ENCODE measurements at places on chromosomes 11 and 22.

DNA sequence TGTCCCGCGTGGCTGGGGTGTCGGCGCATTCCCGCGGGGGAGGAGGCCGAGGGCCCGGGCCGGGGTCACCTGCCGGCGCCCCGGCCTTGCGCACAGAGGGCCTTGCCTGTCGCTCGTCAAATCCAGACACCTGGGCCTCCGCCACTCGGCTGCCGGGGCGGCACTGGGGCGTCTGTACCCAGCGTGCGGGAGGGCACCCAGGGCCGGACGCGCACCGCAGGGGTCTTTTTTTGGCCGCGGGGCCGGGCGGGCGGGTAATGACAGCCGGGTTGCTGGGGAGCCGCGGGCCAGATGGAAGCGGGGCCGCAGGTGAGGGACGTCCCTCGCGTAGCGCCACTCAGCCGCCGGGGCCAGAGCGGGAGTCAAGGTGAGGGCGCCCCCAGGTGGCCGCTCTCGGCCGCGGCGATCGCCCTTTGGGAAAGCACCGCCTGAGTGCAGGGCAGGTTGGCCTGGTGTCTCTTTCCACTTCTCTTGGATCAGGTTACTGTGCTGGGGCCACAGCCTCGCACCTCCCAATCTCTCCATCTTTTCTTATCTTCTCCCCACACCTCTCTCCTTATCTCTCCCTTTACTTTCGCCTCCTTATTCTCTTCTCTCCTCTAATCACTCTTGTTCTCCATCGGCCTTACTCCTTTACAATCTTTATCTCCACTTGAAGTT, 3.5 kb downstream of the PHLDB1 start:
- peak; percentile 76 for DNase-seq

- no peak for DNase-seq
These were observed 24.5 kb upstream of the ALX4 start for GRCh38 chr11:44334356-44335004.

DNA sequence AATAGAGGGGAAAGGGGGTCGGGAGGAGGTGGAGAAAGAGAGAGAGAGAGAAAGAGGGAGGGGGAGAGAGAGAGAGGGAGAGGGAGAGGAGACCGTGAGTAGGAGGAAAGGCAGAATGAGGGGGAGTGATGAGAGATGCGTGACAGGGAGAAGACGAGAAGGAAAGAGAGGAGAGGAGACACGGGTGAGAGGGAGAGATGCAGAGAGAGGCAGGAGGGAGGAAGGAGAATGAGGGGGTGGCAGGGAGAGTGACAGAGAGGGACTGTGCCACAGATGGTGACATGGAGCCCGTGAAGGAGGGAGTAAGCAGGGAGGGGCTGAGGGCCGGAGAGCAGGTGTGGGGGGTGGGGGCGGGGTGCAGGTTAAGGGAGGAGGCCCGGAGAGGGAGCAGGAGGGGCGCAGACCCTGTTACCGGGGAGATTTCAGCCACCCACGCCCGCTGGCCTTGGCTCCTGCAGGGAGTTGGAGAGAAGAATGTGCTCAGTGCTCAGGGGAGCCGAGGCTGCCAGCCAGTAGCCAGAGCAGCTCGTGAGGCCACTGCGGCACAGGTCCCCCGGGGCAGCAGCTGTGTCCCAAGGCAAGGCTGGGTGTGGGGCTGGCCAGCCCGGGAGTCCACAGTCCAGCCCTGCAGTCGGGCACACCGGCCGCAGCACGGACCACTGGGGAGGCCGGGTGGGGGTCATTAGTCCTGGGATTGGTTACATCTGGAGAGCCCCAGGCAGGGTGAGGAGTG, at the start of gene SSTR3:
Gene SSTR3 (minus strand): TSS at position 304 of the 733 bp plus-strand sequence. CDS start 4,674 bp downstream, outside the sequence.
- DNase-seq = no peak

DNA sequence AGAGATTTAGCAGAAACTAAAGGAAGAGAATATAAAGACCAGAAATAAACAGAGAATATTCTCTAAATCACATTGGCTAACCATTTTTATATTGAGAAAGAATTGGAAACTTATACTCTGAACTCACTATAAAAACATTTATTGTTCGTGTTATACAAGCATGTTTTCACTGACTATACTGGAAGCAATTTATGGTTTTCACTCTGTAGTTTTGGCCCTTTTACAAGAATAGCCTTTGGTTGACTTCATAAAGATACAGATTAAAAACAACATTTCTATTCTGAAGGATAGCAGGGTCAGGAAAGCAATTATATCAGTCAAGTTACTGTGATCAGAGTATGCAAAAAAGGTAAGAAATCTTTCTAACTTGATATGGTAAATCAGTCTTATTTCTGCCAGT, 965.7 kb upstream of the FAT3 start:
- no peak for DNase-seq

DNA sequence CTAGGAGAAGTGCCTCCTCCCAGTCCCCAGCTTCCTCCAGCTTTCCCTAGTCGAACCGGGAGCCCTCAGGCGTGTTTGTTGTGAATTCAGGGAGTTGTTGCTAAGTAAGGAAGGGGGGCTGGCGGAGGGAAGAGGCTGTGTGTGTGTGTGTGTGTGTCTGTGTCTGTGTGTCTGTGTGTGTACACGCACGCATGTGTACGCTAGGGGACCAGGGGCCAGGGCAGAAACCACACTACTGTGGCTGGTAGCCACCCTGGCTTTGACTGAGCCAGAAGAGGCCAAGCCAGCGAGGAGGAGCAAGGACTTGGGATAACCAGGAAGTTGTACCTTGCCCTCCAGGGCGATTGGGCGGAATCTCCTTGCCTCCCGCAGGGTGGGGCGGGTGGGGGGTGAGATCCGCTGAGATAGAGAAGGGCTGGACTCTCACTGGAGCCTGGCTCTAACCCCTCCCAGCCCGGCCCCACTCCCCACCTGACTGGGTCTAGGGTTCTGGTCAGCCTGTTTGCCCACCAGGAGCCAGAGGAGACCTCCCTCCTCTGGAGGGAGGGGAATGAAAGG, 7.5 kb downstream of the BCL9L start:
- DNase-seq = peak; percentile 83

DNA sequence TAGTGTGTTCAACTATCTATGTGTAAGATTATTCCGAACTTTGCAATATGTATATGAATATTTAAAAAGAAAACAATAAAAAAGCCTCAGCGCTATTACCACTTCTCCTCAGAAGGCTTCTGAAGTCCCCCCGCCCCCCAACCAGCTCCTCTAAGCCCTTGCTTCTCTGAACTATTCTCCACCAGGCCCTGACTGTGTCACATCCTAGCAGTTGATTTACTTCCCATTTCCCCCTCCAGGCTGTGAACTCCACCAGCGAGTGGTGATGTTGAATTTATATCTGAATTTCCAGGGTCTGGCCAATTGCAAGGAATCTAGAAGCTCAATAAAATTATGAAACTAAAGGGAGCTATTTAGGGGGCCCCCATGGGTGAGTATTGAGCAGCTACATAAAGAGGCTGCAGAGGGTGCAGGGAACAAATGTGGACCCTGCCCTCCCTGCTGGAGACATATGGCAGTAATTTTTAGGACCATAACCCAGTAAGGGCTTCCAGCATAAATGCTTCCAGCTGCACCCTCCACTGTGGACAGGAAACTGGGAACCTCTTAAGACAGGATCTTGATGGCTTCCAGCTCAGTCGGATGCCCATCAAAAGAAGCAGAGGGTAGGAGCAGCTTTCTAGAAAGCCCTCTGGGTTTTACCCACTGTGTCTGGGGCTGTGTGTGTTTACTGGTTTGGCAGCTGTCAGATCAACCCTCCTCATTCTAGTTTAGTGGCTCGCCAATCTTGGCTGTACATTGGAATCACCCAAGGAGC, 81.4 kb downstream of the TIMP3 start:
- DNase-seq = no peak

DNA sequence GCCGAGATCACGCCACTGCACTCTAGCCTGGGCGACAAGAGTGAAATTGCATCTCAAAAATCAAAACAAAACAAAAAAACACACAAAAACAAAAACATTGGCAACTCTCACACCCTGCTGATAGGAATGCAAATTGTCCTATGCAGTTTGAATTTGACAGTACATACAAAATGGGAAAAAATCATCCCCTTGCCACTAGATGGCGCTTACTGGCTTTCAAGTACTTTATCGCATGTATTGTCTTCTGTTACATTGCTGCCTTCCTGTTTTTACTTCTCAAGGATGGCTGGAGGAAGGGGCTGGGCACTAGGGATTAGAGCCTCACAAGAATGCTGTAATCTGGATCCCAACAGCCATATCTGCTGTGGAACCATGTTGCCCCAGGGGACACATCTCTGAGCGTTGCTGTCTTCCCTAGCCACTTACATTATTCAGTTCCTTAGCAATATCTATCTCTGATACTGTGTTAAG, 59.4 kb upstream of the A4GALT start:
- DNase-seq = peak; percentile 79

GRCh38 chr22:49962012-49962750, 1.6 kb downstream of the PIM3 start:
- peak; percentile 93 for DNase-seq

DNA sequence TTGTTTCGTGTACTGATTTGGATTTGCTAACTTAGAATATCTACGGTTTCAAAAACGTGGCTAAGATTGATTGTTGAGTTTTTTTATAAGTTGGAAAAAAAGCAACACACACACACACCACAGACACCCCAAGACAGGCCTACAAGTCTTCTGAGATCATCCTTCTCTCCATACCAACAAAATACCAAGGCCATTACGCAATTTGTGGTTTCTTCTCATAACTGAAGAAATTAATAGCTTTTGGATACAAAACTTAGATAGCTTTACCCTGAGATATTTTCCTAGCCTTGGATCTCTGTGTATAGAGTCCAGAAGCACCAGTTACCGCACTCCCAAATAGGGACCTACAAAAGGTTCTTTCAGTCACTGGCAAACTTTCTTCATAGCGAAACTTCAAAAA, 113.6 kb downstream of the SIK3 start:
- no peak for DNase-seq

GRCh38 chr22:43031617-43032016, 16.7 kb upstream of the PACSIN2 start:
- no peak for DNase-seq

DNA sequence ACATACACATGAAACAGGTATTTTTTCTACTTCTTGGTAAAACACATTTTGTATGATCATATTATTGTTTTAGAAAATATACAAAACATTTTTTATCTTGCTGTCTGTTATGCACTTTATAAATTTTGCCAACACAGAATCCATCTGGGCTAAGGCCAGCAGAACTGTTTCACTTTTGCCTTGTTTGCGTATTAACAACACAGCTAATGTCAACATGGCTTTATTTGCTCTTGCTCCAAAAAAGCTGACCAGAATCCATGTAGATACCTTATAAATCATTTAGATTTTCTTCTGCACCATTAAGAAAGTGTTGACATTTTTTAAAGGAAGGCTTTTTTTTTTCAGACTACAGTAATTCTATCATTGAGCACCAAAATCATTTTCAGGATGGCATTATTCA, 58.1 kb upstream of the PGR start:
- DNase-seq = no peak

GRCh38 chr22:21568347-21569075, 997 bp downstream of the UBE2L3 start:
- DNase-seq = no peak

- no peak for DNase-seq
These were observed 448.2 kb downstream of the TBC1D22A start for GRCh38 chr22:47210686-47211085.

DNA sequence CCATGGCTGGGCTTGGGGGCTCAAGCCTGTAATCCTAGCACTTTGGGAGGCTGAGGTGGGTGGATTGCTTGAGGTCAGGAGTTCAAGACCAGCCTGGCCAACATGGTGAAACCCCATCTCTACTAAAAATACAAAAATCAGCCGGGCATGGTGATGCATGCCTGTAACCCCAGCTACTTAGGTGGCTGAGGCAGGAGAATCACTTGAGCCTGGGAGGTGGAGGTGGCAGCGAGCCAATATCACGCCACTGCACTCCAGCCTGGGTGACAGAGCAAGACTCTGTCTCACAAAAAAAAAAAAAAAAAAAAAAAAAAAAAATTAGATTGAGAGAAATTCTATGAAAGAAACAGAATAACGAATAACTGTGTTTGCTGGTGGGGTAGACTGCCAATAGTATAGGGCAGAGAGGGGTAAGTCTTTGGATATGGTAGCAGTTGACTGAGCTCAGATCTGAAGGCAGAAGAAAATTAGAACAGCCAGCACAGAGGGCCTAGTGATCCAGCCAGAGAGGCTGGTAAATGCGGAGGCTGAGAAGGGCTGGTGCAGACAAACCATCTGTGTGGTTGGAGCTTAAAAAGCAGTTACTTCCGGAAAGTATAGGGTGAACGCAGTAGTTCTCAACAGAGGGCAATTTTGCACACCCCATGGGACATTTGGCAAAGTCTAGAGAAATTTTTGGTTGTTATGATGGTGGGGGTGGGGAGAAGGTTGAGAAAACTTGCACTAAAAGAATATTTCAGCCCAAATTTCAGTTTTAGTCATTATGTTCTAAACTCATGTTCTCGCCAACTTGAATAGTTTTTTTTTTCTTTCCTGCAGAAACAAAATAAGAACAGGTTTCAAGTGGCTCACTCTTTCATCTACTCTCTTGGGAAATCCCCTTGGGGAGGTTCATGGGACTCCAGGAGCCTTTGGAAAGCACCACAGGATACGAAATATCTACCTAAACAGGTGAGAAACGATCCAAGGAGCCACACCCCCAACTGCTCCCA, 1.6 kb upstream of the HORMAD2 start:
- no peak for DNase-seq

DNA sequence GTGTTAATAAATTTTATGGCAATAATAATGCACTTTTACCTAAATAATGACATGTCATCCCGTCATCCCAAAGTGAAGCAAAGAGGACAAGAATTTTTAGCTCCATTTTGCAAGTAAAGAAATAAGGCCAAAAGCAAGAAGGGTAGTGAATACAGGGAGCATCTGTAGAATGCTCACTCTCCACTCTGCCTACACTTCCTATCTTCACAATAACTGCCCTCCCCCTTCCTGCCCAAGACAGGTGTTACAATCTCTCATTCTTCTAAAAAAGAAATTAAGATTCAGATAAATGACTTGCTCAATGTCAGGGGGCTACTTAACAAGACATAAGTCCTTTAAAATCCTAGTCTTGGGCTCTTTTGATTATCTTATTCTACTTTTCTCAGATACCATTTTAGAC, 8.9 kb downstream of the RDX start:
- no peak for DNase-seq

DNA sequence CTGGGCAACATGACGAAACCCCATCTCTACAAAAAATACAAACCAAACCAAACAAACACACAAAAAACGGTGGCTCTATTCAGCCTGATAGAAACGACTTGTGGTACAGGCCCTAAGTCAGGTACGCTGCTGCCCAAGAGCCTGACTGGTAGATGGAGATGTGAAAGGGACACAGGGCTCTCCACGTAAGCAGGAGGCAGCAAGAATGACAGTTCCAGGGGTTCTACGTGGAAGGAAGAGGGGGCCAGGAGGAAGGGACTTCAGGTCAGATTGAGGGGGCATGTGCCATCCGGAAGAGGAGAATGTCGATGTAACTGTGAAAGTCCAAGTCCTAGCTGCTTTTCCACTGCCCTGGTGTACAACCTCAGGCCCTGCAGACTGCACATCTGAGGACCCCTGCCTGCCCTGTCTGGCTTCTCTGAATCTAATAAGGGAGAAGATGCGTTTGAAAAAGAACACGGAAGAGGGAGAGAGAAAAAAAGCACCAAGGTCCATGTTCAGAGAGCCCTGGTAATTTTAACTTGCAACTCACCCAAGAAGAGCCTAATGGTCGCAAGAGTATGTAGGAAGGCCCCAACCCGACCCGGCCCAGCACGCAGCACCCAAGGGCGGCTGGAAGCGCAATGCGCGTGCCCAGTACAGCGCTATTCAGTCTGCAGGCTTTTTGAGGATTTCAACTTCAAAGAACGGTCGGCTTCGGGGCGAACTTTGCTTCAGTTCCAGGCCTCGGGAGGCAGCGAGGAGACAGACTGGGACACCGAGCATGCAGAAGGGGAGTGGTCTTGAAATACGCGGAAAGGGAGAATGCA, 909 bp upstream of the ZNRD2 start:
- DNase-seq = no peak
